ENCODE measurements at places on chromosomes 7 and 10.

DNA sequence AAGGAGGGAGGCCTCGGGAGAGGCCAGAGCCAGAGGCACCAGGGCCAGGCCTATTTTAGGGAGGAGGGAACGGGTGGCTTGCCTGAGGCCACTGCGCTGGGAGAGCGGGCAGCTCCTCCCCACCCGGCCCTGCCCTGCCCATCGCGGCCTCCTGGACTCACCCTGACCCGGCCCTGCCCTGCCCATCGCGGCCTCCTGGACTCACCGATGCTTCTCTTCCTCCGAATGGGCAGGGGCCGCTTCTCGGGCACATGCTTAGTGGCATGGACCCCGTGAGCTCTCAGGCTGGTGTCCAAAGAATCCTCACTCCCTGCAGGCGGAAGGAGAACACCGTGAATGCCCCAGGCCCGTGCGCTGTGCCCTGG is 7.5 kb downstream of the PDGFA start:
- no peak for DNase-seq
- H3K4me3 ChIP-seq = no peak overlapping the region
- no peaks in the 10 kb centered on the region for H3K4me1 ChIP-seq

- H3K4me1 ChIP-seq = no peaks in the 10 kb centered on the region
- peaks cover 21% of the 10 kb centered on the region for H3K27me3 ChIP-seq
- no peak overlapping the region for H3K4me3 ChIP-seq
- H3K27ac ChIP-seq = no peak overlapping the region
- no peaks in the 10 kb centered on the region for H3K36me3 ChIP-seq
- no peak for DNase-seq
These were observed 35.2 kb downstream of the BMPER start for GRCh38 chr7:33940503-33940902.

GRCh38 chr7:32501522-32501921 is 6.2 kb downstream of the AVL9 start:
- H3K27me3 ChIP-seq = no peaks in the 10 kb centered on the region
- H3K4me1 ChIP-seq = peaks cover 46% of the 10 kb centered on the region
- DNase-seq = no peak
- H3K27ac ChIP-seq = peak overlapping the region; percentile 19
- no peak overlapping the region for H3K4me3 ChIP-seq

- DNase-seq = no peak
- H3K36me3 ChIP-seq = peaks cover 8% of the 10 kb centered on the region
- no peak overlapping the region for H3K27ac ChIP-seq
- no peaks in the 10 kb centered on the region for H3K27me3 ChIP-seq
These were observed 12.7 kb downstream of the ANK3 start for GRCh38 chr10:60377042-60377352.

- H3K36me3 ChIP-seq = no peaks in the 10 kb centered on the region
- H3K27ac ChIP-seq = no peak overlapping the region
- no peak for DNase-seq
- no peak overlapping the region for H3K4me3 ChIP-seq
- no peaks in the 10 kb centered on the region for H3K4me1 ChIP-seq
These were observed 562.9 kb upstream of the TPK1 start for GRCh38 chr7:145398758-145399157.

DNA sequence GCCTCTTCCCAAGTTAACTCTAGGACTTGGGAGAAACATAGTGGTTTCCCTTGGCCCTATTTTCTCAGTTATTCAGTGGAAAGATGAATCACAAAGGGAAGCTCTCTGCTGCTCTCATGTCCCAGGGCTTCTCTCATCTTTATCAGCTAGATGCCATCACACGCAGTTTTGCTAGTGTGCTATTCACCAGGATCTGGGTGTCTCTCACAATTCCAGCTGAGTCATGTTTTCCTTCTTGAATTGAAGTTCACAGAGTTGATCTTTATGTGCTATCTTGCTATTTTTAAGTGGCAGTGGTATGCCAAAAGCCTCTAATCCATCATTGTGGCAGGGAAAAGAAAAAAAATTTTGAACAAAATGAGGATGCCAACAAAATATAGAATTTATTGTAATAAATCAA is 101.3 kb downstream of the TWIST1 start:
- no peak overlapping the region for H3K4me3 ChIP-seq
- H3K27me3 ChIP-seq = no peaks in the 10 kb centered on the region
- no peak overlapping the region for H3K27ac ChIP-seq
- H3K36me3 ChIP-seq = no peaks in the 10 kb centered on the region
- H3K4me1 ChIP-seq = no peaks in the 10 kb centered on the region

- no peak for DNase-seq
- peak overlapping the region; percentile 41 for H3K4me3 ChIP-seq
- peaks cover 10% of the 10 kb centered on the region for H3K36me3 ChIP-seq
These were observed 68.1 kb upstream of the SFMBT2 start for GRCh38 chr10:7478727-7479457.

GRCh38 chr10:49458869-49459268 is 63.0 kb upstream of the DRGX start:
- no peaks in the 10 kb centered on the region for H3K27me3 ChIP-seq
- H3K36me3 ChIP-seq = peaks cover 24% of the 10 kb centered on the region
- DNase-seq = no peak
- no peak overlapping the region for H3K4me3 ChIP-seq

DNA sequence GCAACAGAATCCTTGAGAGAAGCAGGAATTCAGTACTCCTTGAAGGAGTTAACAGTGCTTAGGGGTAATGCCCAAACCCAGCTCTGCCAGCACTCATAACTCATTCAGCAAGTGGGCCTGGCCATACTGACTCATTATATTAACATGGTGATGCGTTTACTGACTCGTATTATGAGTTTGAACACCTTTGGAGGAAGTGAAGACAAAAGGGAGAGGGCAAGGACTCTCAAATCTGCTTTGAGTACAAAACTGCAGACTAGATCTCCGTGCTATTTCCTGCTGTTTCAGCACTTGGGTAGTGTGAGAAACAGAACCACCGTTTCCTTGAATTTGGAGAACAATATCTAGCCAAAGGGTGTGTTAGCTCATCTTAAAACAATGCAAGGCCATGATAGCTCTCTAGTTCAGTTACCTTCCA is 30.8 kb downstream of the SLC16A9 start:
- no peaks in the 10 kb centered on the region for H3K36me3 ChIP-seq
- no peak overlapping the region for H3K4me3 ChIP-seq
- peaks cover 9% of the 10 kb centered on the region for H3K27me3 ChIP-seq

- H3K27ac ChIP-seq = no peak overlapping the region
- H3K27me3 ChIP-seq = peaks cover 89% of the 10 kb centered on the region
- H3K4me3 ChIP-seq = no peak overlapping the region
- no peak for DNase-seq
These were observed 30.9 kb downstream of the CAMK2B start for GRCh38 chr7:44294325-44295069.

DNA sequence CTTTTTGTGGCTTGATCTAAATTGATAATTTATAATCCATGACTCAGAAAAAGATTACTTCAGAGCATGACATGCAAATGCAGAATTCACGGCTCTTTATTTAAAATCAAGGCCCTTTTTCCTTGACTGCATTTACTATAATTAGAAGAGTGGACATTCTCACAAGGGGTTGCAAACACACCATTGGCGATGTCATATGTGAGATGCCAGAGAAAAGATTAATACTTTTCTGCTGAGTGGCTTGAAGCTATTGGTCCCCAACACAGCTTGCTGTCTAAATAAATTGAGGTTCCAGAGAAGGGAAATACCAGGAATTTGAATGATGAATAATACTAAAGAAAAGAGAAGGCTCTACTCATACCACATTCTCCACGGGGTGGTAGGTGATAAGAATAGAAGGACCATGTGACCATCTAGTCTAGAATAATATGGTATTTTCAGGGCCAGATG is 78.7 kb upstream of the ARID5B start:
- no peak overlapping the region for H3K4me3 ChIP-seq
- H3K27ac ChIP-seq = no peak overlapping the region
- H3K4me1 ChIP-seq = no peaks in the 10 kb centered on the region
- H3K36me3 ChIP-seq = no peaks in the 10 kb centered on the region

DNA sequence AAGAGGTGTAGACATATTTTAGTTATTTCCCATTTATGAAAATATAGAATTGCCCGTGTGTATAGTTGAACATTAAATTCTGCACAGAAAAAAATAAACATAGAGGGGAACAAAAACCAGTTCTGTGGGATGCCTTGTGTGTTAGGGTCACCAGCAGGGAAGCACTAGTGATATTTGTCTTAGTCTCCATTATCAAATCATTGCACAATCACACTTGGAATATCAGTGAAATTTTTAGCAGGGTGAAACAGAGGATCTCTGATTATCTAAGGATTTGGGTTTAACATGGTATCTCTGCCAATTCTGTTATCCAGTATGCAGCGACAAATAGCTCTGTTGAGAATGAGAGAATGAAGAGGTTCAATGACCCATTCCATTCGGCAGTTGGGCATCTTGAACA is 496.0 kb upstream of the POM121L12 start:
- no peaks in the 10 kb centered on the region for H3K4me1 ChIP-seq
- no peak overlapping the region for H3K27ac ChIP-seq
- H3K4me3 ChIP-seq = no peak overlapping the region
- H3K27me3 ChIP-seq = no peaks in the 10 kb centered on the region

DNA sequence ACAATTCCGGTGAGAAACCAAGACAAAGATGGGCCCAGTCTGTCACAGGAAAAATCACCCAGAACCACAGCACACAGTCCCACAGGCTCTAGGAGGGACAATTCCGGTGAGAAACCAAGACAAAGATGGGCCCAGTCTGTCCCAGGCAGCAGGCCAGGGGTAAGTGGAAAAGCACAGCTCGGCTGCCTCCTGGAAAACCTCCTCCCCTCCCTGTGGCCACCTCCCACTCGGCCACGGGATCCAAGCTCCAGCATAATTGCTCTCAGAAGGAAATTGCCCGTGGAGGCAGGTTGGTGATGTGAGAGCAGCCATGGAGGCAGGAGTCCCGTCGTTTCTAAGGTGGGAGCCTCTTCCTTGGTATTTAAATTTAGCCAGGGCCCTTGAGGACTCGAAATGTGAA is 95.7 kb downstream of the PLXNA4 start:
- H3K27ac ChIP-seq = no peak overlapping the region
- peaks cover 23% of the 10 kb centered on the region for H3K4me1 ChIP-seq
- H3K4me3 ChIP-seq = no peak overlapping the region
- H3K27me3 ChIP-seq = peaks cover 21% of the 10 kb centered on the region
- DNase-seq = no peak

GRCh38 chr7:149595541-149595940 is 97.9 kb upstream of the ZNF746 start:
- no peaks in the 10 kb centered on the region for H3K27me3 ChIP-seq
- DNase-seq = no peak
- peaks cover 37% of the 10 kb centered on the region for H3K4me1 ChIP-seq
- H3K36me3 ChIP-seq = peaks cover 24% of the 10 kb centered on the region
- H3K27ac ChIP-seq = no peak overlapping the region

DNA sequence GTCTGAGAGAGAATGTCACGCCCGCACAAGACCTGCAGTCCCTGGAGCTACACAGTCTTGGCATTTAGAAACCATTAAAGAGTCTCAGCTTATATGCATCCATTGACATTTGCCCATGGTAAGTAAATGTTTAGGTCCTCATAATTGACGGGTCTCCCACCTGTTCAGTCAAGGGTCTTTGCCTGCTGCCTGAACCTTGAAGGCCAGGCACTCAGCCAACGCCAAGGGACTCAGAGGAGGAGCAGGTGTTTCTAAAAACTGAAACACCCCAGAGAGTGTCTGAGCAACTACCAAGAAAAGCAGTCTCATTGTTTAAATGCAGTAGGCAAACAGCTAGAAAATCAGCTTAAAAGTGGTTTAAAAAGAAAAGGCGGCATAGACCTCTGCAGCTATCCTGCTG is 264.7 kb upstream of the AKR1E2 start:
- H3K36me3 ChIP-seq = no peaks in the 10 kb centered on the region
- H3K27me3 ChIP-seq = peaks cover 41% of the 10 kb centered on the region
- no peak overlapping the region for H3K4me3 ChIP-seq
- H3K4me1 ChIP-seq = no peaks in the 10 kb centered on the region

DNA sequence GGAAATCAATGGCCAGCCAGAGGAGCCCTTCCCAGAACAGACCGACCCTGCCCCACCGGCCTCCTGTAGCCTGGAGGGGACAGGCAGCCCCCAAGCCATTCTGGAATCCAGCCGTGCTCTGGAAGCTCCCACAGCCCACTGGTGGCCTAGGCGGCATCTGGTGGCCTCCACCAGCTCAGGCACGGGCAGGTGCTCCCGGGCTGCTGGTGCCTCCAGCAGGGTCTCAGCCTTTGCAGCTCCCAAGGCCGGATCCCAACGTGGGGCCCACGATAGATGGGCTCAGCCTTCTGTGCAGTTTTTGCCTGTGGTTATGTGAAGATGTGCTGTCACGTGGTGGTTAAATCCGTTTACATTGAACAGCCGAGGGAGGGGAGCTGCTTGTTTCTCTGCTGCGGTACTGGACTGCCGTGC is 44.4 kb downstream of the JAKMIP3 start:
- H3K4me3 ChIP-seq = no peak overlapping the region
- H3K27me3 ChIP-seq = peaks cover 7% of the 10 kb centered on the region
- H3K4me1 ChIP-seq = no peaks in the 10 kb centered on the region
- no peaks in the 10 kb centered on the region for H3K36me3 ChIP-seq

DNA sequence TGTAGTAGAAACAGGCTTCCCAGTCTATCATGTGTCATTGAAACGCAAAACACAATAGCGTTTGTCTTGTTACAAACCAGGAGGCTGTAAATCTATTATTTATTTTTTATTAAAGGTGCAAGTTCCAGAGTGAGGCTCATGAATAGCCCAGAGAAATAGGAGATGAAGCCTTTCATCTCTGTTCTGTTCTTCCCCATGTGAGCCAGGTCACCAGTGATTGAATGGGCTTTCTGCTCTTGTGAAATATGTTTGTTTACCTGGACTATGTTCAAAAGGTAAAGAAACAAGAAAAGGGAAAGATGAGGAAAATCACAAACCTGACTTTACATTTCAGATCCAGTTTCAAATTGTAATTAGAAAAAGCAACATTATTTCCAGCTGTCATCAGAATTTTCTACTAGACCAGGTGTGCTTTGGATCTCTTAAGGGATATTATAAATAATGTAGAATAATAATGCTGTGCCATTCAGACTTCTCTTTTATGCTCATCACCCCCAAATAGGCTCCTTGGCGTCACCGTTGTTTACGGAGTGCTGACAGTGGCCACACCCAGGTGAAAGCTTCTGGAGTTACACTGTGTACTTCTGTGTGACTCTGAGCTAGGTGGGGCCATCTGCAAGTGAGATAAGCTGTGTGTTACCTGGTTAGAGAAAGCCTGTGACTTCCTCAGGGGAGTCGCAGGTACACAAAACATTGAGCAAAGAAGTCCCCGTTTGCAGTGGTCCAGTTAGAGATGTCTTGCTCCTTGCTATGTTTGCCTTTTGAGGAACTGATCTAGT is 274.9 kb downstream of the SDK1 start:
- no peaks in the 10 kb centered on the region for H3K4me1 ChIP-seq
- no peak overlapping the region for H3K27ac ChIP-seq
- DNase-seq = no peak
- peaks cover 55% of the 10 kb centered on the region for H3K27me3 ChIP-seq

GRCh38 chr10:34192646-34193045 is 622.5 kb downstream of the PARD3 start:
- DNase-seq = no peak
- no peaks in the 10 kb centered on the region for H3K4me1 ChIP-seq
- no peak overlapping the region for H3K27ac ChIP-seq

- H3K36me3 ChIP-seq = peaks cover 10% of the 10 kb centered on the region
- H3K27me3 ChIP-seq = no peaks in the 10 kb centered on the region
These were observed 51.3 kb downstream of the CLEC2L start for GRCh38 chr7:139574618-139575337.
